Activated naive CD4-positive, alpha-beta T cell treated with anti-CD3 and anti-CD28 coated beads, Interleukin-2, amount 50 U/mL, for 16 hours (primary cell): ENCODE measurements at places on chromosomes 5 and 9.

DNA sequence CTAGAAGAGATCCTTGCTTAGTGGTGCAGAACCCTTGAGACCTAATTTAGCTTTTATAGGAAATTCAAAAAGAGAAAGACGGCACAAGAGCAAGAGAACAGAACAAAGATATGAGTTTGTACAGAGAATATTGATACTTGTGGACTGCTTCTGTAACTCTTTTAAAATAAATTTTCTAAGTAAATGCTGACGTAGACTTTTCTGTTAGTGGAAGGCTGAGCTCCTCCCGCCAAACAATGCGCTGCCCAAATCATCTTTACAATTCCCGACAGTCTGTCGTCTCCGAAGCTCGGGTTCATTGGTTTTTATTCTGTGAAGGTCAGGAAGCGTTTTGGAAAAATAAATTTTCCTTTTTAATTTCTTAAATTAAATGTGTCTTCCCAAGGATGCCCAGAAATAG is 22.3 kb downstream of the RORB start:
- DNase-seq, result no peak

DNA sequence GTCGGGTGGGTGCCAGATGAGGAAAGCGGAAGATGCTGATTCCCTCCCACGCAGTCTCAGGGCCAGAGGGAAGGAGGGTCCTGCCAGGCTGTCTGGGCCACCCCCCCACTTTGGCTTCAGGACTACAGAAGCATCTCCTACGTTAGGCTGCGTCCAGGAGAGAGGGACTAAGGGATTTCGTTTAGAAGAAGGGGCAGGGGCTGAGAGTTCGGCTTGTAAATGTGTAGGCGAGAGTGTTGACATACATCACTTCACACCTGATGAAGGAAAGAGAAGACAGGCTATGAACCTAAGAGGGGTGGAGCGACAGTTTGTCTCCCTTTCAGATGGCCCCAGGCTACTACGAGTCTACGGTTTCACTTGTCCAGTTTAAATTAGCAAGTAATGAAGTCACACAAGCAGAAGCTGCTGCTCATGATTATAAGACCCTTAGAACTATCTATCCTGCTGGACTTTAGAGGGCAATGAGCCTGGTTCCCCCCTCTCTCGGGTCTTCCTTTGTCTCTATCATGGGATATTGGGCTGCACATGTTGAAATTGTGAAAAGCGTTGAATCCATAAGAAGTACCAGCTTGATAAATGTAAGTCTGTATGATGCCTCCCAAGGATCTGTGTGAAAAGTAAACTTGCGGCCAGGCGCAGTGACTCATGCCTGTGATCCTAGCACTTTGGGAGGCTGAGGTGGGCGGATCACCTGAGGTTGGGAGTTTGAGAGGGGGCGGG is 193.0 kb downstream of the AOPEP start:
- no peak for DNase-seq

DNA sequence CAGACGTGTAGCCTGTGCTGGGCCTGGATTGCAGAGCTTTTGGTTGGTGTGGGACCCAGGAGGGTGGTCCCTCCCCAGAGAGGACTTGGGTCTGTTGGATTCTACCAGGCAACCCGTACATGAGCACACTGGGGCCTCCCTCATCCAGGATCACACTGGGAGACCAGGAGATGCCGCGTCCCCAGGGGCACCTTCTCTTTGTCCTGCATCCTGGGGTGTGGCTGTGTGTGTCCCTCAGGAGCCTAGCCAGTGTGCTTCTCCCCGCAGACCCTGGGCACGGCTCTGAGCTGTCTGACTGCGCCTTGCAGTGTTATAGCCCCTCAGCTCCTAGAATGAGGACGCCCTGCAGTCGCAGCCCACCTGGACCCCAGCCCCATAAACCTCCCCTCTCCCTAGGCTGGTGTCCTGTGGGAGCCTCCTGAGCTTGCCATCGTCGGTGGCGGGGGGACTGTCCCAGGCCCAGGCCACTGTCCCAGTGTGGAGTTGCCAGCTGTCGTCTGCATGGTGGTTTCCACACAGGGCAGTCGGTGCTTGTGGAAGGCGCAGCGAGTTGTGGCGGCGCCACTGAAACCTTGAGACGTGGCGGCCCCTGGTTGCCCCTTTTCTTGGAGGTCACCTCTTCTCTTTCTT is 27.6 kb downstream of the CEP72 start:
- DNase-seq, result no peak

DNA sequence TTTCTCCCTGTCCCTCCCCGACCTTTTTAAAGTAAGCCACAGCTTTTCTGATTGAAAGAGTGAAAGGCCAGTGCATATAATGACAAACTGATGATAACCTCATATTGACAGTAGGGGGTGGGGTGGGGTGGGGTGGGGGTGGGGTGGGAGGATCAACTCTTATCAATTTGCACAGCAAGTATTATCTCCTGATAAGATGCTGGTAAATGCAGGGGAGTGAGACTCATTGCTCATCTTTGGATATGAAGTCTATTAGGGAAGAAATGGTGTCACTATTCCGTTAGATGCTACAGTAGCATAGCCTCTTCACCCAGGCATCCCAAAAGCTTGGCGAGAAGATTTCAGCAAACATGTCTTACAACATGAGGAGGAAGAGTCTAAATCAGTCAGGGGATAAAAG is 38.9 kb upstream of the HMGCS1 start:
- no peak for DNase-seq

- DNase-seq, result no peak
These were observed 8.3 kb upstream of the TEX48 start for GRCh38 chr9:114690308-114690707.

DNA sequence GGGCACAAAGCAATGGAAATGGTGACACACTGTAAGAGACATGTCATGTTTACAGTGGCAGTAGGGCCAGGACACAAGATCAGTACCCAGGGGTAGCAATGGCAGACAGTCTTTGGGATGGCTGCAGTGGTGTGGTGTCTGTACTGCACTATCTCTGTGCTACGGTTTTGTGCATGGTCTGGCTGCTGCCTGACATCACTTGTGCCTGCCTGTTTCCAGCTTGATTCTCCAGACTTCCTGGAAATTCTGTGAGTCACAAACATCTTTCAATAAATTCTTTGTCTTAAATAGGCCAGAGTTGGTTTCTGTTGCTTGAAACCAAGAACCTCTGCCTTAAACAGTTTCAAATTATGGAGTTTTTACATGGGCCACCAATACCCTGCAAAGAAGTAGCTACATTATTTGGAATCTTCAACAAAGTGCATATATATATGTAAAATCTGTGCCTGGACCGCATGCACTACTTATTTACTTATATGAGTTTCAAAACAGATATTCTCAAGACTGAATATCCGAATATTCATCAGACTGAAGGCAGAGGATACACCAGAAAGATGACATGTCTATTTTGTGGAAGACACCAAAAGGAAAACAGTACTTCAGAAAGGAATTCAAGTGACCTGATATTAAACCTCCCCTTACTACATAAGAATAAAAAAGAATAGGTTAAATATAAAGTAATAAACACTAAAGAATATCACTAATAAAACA is 188.1 kb downstream of the RFX3 start:
- DNase-seq, result no peak

GRCh38 chr5:160641405-160641804 is 210.6 kb downstream of the ATP10B start:
- DNase-seq, result no peak

DNA sequence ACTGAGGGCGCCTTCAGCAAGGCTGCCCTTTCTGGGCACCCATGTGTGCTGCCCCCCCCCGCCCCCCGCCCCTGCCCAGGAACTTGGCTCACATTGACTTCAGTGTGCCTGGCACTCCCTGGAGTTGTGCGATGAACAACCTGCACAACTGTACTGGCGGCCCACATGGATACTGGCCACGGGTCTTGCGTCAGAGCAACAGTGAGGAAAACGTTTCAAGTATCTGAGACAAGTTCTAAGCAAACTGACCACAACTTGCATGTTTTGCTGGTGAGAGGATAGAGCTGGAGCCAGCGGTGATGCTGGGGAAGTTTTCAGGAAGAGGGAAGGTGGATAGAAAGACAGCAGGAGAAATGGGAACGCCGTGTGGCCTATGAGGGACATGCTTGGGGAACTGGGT is 45.4 kb downstream of the HABP4 start:
- DNase-seq, result no peak

DNA sequence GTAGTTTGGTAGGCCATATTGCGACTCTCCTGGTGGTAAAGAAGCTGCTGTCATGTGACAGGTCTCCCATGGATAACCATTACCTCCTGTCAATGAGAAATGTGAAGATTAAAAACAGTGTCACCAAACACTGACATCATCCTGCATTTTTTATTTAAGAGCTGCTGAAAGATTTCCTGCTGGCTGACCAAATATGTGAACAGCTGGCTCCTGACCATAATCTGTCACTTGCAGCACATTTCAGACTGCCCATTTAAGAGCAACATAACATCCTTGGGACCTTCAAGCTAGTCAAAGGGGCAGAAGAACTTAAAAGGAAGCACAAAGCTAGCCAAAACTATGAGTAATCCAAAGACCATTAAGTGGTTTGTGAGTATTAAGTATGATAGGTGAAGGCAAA is 288.0 kb downstream of the IZUMO3 start:
- no peak for DNase-seq

DNA sequence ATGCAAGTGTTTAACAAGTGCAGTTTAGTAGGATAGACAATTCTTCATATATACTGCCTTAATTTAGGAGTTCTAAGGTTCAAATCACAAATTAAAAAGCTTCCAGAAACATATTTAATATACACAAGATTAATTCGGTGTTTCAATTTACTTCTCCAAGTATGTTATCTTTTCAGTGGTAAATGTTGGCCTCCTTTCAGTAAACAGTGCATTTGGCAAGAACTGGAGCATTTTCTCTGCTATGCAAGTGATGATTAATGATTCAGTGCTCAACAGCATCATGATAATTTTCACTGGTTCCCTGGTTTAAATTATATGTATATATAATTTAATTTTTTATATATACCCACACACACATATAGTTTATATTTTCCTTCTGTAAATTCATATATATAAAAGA is 541.7 kb downstream of the EFNA5 start:
- DNase-seq, result no peak

DNA sequence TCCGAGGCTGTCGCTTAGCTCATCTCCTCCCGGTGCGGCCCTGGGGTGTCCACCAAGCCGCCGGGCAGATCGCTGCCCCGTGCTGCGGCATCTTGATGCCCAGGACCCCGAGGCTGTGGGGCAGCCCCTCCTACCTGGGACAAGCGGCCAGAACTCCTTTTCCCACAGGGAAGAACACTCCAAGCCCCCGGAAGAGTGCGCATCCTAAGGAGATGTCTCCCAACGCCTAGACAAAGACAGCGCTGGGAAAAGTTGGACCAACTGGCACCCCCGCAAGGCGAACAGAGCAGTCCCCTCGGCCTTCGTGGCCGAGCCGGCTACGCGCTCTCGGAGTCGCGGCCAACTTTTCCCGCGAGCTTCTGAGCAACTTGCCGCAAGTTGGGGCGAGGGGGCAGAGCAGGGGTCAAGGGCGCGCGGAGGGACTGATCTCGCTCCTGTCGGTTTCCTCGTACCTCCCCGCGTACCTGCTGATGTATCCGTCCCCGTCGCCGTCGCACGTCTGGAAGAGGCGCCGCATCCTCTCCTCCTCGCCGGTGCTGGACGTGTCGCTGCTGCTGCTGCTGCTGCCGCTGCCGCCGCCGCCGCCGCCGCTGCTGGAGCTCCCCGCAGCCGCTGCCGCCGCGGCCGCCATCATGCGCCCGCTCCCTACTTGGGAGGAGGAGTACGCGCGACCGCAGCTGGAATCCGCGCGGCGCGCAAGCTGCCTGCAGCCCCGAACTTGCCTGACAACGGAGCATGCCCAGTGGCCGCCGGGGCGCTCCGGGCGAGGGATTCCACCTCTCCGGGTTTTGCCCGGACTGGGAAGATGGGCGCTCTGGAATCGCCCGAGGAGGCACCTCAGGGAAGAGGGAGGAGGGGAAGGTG is at the start of gene MCC:
MCC (minus strand) TSS at position 673 of the 864 bp plus-strand sequence.
- DNase-seq, result peak; percentile 38

- DNase-seq, result no peak
These were observed 2.1 kb downstream of the NIPSNAP3B start for GRCh38 chr9:104766025-104766424.

DNA sequence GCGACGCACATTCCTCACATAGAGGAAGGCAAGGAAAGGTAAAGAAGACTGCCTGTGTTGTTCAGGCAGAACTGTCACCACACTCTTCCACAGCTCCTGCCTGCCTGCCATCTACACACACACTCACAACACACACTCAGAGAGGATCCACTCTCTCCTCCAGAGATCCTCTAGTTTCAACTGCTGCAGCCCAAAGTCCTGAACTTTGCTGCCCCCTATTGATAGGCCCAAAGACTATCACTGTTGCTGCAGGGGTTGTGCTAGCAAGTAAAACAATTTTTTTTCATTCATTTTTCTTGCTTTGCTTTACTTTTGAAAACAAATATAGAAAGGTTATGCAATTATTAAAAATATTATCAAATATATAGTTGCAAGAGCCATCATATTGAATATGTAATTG is 5.9 kb upstream of the CFAP90 start:
- no peak for DNase-seq

GRCh38 chr9:21974722-21975409 is 19.3 kb downstream of the CDKN2A start:
- peak; percentile 41 for DNase-seq

DNA sequence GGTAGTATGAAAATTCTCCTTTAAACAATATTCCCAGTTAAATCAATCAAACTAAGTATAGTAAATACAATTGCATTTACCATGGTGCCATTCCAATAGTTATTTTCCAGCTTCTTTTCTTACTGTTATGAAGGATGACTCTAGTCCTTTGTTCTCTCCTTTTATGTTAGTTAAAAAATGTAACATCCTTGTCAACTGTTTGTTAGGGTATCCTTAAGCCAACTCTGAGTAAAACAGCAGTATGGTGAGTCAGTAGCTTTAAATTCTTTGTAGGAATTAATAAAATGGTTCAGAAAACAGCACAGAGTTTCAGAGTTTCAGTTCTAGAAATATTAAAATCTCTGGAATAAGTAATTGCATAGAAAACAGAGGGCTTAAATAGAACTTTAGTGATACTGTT is 384.4 kb downstream of the MTRR start:
- DNase-seq, result no peak

DNA sequence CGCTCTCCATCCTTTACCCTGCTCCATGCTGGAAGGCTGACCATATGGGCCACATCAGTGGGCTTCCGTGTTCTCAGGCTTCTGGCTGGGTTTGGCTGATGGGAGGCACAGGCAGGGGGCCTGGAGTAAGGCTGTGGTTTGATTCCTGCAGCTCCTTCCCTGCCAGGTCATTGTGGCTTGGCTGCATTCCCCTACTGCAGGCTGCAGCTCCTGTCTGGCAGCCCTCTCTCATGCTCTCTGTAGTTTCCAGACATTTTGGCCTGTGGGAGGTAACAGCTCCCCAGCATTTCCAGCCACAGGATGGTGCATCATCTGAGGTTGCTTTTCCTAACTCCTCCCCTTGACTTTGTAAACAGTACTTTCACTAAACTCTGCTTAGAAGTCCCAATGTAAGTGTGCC is 102.0 kb upstream of the PTPN3 start:
- no peak for DNase-seq
